ENCODE measurements at places on chromosomes 1 and 21.

- no peak for DNase-seq
Measured at GRCh38 chr1:247653040-247653439, 26.5 kb downstream of the OR13G1 start.

DNA sequence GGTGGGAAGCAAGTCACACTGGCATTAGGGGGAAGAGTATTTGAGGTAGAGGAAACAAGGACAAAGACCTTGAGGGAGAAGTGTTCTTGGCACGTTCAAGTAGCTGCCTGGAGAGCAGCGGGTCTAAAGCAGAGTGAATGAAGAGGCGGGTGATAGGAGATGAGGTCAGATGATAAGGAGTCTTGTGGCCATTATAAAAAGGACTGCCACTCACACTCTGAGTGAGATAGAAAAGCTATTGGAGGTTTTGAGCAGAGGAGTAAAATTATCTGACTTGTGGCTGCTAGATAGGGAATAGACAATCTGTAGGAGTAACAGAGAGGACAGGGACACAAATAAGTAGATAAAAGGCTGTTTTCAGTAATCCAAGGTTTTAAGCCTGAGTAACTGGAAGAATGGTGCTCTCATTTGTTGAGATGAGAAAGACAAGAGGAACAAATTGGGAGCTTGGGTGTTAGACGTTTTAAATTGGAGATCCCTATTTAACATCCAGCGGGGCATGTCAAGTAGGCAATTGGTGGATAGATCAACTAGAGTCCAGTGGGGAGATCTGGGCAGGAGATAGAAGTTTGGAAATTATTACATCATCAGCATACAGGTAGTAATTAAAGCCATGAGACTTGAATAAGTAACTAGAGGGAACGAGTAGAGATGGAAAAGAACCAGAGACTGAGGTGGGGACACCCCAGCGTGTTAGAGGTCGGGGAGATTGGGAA lies 43.7 kb downstream of the HENMT1 start:
- DNase-seq = no peak

DNA sequence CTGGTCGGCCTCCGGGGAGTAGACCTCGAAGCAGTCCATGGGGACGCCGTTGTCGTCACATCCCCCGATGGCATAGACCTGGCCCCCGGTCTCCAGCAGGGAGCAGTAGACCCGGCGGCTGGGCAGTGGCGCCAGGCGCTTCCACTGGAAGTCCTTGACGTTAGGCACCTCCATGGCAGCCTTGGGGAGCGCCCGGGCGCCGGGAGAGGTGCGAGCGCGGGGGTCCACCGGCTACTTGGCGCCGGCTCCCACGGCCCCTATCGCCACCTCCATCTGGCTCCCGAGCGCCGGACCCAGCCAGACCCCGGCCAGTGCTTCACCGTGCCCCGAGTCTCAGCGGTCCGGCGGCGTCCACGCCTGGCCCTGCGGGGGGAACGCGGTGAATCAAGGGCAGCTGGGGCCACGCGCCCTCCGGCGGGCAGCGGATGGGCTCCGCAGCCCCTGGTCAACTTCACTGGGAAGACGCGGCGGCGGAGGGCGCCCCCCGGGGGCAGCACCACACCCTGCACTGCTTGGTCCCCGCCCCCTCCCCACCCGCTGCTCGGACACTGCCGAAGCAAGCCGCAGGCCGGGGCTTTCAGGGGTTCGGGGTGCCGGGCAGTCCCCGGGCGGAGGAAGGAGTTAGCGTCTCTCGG lies 13.2 kb downstream of the KLHDC8A start:
- DNase-seq = no peak

GRCh38 chr21:32562426-32562825 lies 22.9 kb downstream of the TCP10L start:
- DNase-seq = no peak

- no peak for DNase-seq
Measured at GRCh38 chr1:78101514-78101913, 55.7 kb downstream of the GIPC2 start.

DNA sequence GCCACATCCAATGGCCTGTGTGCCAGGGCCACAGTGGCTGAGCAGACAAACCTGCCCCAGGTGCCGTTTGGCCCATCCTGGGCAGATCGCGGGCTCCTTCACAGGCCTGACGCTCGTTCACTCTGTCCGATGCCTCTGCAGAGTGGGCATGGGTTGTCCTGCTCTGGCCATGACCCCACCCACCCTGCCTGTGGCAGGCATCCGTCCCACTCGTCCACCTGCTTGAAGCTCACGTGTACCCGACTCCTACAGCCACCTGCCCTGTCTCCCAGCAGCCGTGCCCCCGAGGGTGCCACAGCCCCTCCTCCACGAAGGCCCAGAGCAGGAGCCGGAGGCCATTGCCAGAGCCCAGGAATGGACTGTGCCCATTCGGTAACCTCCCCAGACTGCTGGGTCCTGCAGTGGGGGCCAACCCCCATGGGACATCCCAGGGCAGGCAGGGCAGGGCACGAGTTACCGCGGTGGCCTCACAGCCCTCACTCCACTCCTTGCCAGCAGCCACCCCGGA lies 41.9 kb downstream of the TRIM11 start:
- DNase-seq = no peak

Data from activated naive CD4-positive, alpha-beta T cell (primary cell).